ENCODE measurements at places on chromosomes 16 and 17.

GRCh38 chr16:23700509-23700908, 12.5 kb downstream of the ERN2 start:
- DNase-seq, result no peak

DNA sequence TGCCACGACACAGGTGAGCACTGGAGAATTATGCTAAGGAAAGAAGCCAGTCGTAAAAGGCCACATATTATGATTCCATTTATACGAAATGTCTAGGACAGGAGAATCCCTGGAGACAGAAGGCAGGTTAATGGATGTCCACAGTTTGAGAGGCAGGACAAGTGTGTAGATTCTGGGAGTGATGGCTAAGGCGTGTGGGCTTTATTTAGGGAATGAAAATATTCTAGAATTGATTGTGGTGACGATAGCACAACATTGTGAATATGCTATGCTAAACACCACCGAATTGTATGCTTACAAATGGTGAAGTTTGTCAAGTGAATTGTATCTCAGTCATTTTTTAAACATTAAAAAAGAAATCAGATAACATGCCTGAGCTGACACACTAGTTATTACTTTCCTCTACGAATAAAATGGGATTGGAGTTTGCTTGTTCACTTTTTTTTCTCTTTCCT, 5.3 kb upstream of the TXNDC11 start:
- DNase-seq, result no peak

- no peak for DNase-seq
Observed at GRCh38 chr17:47955497-47956461, 1.9 kb downstream of the PRR15L start.

DNA sequence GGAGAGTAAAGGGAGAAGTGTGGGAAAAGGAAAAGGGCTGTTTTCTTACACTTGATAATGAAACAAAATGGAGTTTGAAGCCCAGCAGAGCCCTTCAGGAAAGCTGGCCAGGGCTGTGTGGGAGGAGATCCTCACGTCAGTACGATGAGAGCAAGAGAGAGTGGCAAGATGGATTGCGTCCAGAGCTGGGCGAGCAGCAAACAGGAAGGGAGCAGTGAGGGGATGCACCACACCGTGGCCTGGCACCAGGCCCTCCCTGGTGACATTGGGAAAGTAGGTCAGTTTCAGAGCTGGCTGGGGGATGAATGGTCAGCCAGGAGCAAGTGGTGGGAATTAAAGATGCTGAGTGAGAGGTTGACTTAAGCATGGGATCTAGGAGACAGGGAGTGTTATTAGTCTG, 273.6 kb downstream of the GRIN2A start:
- DNase-seq, result no peak

GRCh38 chr17:30360086-30360808, 18.5 kb upstream of the CPD start:
- DNase-seq, result no peak

DNA sequence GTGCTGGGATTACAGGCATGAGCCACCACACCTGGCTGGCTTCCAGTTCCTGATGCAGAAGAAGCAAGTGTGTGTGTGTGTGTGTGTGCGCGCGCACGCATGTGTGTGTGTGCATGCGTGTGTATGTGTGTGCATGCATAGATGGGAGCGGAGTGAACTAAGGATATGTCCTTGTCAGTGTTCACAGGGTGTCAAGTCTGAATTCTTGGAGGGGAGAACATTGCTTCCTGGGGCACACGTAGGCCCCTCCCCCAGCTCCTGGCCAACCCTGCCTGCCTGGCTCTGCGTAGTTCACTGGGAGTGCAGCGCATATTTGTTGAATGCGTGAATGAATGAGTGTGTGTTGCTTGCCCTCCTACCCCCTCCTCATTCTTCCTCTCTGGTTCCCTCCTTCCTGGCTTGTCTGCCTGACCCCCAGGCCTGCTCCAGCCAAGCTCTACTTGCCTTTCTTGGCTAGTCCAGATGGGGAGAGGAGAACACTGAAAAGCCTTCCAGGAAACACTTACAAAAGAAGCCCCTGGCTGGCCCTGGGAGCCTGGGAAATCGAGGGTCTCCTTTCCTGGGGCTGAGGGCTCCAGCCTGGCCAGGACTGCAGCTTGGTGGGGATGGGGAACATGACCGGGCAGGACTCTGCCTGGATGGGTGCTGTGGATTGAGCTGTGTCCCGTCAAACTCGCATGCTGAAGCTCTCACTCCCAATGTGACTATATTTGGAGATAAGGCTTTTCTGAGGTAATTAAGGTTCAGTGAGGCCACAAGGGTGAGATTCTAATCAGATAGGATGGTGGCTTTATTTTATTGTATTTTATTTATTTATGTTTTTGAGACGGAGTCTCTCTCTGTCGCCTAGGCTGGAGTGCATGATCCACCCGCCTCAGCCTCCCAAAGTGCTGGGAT, 27.9 kb downstream of the IGFBP4 start:
- peak; percentile 85 for DNase-seq

DNA sequence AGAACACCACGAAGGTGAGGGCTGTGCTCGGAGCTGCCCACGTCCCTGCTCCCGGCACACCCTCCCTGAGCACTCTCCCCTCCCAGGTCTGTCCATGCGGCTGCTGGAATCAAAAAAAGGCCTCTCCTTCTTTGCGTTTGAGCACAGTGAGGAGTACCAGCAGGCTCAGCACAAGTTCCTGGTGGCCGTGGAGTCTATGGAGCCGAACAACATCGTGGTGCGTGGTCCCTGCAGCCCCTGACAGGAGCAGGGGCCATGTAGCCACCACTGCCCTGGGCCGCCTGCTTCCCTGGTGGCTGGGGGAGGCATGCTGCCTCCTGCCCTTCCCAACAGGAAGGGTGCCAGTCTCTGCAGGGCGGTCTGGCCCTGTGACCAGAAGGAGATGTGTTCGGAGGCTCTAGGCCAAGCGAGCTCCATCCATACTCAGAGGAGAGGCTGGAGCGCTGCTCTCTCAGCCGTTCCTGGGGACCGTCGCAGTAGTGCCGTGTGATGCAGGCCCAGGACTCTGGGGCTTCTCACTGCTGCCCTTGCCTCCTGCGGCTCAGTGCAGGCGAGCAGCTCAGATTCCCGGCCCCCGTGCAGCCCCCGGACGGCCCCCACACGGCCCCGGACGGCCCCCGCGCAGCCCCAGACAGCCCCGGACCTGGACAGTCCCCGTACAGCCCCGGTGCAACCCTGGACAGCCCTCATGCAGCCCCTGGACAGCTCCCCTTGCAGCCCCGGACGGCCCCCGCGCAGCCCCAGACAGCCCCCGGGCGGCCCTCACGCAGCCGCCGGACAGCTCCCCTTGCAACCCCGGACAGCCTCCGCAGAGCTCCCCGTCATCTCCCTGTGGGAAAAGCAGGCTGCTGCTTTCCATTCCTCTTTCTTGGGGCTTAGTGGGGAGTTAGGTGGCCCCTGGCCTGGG, 20.5 kb downstream of the TCF25 start:
- no peak for DNase-seq

DNA sequence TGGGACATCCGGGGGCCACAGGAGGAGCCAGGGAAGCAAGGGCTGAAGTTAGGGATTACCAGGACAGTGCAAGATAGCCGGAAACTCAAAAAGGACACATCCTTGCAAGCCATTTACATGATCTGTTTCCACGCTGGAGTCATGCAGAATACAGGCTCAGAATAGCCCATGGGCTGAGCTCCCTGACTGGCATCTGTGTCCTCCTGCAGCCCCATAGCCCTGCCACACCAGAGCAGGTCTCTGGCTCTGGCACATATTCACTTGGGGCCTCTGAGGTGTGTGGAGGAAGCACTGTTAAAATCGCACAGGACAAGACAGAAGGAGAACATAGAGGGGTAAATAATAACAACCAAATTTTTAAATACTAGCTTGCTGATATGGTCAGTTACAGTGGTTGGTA, 65.8 kb downstream of the ELAC2 start:
- DNase-seq, result no peak

DNA sequence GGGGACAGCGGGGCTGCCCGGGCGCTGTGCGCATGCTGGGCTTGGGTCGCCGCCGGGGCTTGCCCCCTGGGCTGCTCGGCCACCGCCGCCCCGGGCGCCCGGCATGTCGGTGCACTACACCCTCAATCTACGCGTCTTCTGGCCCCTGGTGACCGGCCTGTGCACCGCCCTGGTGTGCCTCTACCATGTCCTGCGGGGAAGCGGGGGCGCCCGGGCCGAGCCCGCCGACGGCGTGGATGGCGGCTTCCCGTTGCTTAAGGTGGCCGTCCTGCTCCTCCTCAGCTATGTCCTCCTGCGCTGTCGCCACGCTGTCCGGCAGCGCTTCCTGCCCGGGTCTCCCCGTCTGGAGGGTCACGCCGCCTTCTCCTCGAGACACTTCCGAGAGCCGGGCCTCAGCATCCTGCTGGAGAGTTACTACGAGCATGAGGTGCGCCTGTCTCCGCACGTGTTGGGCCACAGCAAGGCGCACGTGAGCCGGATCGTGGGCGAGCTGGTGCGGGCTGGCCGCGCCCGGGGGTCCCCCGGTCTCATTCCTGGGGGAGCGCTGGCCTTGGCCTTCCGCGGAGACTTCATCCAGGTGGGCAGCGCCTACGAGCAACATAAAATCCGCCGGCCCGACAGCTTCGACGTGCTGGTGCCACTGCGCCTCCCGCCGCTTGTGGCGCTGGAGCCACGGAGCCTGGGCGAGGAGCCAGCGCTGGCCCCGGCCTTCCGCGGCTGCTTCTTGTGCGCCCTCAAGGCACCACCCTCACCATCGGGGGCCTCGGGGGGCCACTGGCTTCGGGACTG, 789 bp downstream of the ITPRIPL2 start:
- peak; percentile 15 for DNase-seq

- DNase-seq, result no peak
Observed at GRCh38 chr17:79785900-79786810, 8.2 kb downstream of the CBX2 start.

GRCh38 chr17:64300699-64300965, 37.6 kb upstream of the TEX2 start:
- no peak for DNase-seq

DNA sequence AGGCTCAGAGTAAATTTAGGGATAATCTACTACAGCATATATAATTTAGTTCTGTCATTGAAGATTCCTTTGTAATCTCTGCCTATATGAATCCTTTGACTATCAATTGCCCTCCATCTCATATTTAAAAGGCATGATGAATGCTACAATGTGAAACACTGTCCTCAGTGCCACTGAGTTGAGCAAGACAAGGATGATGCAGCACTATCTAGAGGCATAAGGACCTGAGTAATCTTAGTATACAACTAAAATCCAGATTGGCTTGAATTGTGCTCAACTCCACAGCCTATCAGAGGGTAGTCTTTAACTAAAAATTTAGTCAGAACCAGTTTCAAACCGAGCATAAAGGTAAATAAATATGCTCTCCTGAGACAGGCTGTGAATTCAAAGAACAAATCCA, 11.6 kb upstream of the STRADA start:
- DNase-seq, result no peak

DNA sequence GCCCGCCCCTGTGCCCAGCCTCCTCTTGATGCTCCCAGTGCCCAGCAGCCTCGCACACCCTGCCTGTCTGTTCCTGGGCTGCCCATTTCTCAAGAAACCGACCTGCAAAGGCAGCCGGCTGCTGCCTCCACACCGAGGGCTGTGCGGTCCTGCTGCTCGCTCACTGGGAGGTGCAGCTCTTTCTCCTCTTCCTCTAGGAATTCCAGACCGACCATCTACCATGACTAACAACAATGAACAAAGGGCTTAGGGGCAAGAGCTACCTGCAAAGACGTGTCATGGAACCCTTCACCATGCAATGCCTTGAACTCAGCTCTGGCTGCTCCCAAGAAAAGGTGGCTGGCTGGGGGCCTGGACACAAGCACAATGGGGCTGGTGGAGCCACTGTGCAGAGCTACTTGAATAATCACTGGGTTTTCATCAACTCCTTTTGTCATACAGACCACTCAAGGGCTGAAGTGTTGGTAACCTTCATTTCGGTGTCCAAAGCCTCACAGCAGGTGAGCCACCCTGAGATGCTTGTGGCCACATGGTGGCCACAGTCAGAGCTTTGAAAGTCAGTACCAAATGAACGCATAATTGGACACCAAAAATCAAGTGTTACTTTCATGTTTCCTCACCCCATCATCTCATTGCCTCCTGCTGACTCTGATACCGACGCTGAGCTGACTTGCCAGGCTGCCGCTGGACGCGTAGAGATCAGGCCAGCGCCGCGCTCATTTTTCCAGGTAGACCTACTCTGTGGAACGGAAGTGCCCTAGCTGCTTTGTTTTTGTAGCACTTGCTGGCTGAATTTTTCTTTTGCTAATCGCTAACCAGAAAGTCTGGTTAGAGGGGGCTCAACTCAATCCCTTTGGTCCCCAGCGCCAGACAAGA, 19.8 kb downstream of the CYB561 start:
- no peak for DNase-seq

DNA sequence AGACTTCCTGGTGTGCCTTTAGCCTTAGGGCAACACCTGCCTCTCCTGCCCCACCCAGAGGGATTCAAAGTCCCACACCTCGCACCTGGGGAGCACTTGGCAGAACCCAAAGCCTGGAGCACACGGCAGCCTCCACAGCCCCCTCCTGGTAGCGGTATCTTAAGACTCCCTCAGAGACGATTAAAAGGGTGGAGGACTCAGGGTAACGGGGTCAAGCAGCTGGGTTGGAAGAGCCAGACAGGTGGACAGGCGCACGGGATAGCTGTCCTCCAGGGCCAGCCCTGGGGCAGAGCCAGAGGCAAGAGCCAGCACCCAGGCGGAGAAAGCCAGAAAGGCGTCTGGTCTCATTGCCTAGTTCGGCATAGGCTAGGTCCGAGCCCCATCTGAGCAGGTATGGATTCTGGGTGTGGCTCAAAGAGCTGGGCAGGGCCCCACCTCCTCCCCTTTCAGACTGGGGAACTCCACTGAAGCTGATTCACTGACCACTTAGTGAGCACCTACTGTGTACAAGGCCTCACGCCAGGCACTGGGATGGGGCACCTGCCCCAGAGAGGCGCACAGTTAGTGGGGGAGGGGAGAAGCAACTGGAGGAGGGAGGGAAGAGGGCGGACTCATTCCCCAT, 55.0 kb upstream of the MEAK7 start:
- no peak for DNase-seq

- no peak for DNase-seq
Observed at GRCh38 chr17:12523244-12523643, 142.4 kb upstream of the MYOCD start.

GRCh38 chr17:10013365-10014112, 108.5 kb upstream of the RCVRN start:
- no peak for DNase-seq

DNA sequence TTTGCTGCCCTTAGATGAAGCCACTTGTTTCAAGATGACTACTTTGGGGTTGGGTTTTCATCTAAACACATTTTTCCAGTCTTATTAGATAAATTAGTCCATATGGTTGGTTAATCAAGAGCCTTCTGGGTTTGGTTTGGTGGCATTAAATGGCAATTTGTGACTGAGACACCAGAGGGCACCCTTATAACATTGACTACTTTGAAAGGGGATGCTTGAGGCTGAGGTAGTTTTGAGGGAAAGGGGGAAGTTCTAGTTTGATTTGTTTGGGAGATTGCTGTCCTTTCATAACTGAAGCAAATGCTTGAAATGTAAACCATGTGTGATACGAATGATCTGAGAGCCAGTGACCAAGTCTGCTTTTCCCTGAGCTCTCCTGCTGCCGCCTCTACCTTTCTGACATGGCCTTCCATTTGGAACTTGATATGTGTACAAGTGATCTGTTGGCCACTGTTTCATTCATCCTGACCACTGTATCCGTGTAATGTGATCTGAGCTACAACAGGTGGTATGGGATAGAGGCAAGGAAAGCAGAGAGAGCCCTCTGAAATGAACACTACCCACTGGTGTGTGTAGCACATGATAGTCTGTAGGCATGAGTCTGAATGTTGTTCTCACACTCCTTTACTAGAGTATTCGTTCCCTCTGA, 5.8 kb upstream of the RARA start:
- peak; percentile 63 for DNase-seq
